ENCODE measurements at places on chromosomes 4 and X.

GRCh38 chrX:71994601-71995000, 84.0 kb downstream of the NHSL2 start:
- no peak for DNase-seq

GRCh38 chr4:80507507-80507906, 172.0 kb downstream of the CFAP299 start:
- DNase-seq, result no peak

GRCh38 chrX:15301924-15302323, 13.5 kb downstream of the ASB11 start:
- peak; percentile 91 for DNase-seq

GRCh38 chr4:25500626-25501316, 123.7 kb downstream of the ANAPC4 start:
- DNase-seq, result no peak

- DNase-seq, result no peak
These were observed 56.2 kb downstream of the PROM1 start for GRCh38 chr4:16027626-16028025.

- no peak for DNase-seq
These were observed 5.5 kb downstream of the GRIA2 start for GRCh38 chr4:157226035-157226434.

GRCh38 chr4:175560604-175561003, 251.5 kb downstream of the GPM6A start:
- DNase-seq, result no peak

GRCh38 chr4:105543881-105544280, 8.5 kb upstream of the ARHGEF38 start:
- no peak for DNase-seq

GRCh38 chrX:133674726-133675470, 259.6 kb upstream of the GPC4 start:
- DNase-seq, result no peak

DNA sequence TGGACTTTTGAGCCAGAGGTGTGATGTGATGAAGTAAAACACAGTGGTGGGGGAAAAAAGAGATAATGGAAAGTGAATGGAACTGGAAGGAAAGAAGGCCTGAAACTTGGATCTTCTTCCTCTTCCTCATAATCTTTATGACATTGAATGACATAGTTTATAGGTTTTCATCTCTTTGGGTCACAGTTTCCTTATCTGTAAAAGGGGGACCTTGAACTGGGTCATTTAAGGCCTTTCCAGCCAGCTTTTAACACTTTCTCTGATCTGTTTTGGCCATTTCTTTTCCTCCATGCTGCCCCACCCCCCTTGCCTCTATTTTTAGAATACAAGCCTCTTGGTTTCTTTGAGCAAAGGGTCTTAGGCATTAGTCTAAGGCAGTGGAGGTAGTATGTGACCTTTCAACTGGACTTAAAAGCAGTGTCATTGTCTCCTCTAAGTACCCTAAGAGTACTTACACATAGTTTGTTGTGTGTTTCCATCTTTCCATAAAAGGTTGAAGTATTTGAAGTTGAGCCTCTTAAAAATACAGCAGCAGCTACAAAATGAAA, 7.8 kb downstream of the CPEB2 start:
- DNase-seq, result no peak
